ENCODE measurements at places on chromosomes 13 and 19.
A peak's percentile ranks its signal among the peaks of the same experiment; 100 is the strongest.

DNA sequence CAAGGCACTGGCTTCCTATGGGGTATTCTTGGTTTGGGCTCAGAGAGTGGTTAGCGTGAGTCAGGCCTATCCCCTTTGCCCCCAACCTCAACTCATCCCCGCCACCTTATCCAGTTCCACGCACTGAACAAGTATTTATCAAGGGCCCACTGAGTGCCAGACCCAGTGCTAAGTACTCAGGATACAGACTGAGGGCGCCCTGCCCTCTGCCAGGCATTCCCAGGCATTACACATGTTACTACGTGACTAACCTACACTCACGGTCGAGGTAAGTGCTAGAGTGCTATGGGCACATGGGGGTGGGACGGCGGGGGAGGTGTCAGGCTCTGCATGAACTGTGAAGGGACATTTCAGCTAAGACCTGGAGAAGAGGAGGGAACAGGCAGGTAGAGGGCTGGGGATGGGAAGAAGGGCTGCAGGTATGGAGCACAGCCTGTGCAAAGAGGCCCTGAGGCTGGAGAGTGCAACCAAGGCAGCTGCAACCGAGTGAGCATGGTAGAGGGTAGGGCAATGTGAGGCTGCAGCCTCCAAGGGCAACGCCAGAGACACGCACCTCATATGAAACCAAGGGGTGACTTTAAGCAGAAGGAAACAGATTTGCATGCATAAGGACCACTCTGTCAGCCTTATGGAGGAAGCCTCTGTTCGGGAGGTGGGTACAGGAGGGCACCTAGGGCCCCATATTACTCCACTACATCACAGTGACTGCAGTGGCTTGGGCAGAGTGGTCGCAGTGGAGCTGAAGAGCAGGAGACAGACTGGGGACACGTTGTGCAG, 22.5 kb downstream of the DHRS12 start:
- no peak for DNase-seq

GRCh38 chr13:36966404-36966803, 32.7 kb downstream of the ALG5 start:
- DNase-seq = no peak

- no peak for DNase-seq
These were observed 11.2 kb downstream of the CYP4F22 start for GRCh38 chr19:15519433-15519976.

DNA sequence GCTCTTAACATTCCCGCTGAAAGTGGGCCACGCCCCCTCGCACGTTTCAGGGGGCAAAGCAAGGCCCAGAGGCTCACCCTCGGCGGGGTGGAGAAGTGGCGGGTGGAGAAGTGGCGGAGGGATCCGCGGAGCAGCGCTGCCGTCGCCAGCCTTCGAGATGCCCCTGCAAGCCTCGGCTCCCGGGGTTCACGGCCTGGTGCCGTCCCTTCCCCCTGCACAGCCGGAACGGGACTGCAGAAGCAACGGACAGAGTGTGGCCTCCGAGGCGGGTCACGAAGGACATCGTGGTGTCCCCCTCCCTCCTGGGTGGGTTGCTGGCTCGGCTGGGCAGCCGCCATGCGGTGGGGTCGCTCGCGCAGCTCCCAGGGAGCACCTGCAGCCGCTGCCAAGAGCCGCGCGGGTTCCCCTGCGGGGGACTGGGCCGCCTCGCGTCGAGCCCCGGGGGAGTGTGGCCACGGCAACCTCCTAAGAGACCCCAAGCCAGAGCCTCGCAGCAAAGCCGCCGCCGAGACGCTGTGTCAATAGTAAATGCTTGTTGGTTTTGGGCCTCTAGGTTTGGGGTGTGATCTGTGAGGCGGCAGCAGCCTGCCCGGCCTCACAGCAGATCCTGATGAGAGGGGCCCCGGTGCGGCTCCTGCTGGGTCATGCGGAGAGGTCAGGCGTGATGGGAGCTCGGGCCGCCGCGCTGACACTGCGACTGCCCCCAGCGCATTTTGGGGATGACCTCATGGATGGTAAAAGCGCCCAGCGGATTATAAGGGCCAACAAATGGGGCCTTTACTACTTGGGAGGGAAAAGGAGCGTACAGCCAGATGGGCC, 5.5 kb downstream of the TPGS1 start:
- no peak for DNase-seq

DNA sequence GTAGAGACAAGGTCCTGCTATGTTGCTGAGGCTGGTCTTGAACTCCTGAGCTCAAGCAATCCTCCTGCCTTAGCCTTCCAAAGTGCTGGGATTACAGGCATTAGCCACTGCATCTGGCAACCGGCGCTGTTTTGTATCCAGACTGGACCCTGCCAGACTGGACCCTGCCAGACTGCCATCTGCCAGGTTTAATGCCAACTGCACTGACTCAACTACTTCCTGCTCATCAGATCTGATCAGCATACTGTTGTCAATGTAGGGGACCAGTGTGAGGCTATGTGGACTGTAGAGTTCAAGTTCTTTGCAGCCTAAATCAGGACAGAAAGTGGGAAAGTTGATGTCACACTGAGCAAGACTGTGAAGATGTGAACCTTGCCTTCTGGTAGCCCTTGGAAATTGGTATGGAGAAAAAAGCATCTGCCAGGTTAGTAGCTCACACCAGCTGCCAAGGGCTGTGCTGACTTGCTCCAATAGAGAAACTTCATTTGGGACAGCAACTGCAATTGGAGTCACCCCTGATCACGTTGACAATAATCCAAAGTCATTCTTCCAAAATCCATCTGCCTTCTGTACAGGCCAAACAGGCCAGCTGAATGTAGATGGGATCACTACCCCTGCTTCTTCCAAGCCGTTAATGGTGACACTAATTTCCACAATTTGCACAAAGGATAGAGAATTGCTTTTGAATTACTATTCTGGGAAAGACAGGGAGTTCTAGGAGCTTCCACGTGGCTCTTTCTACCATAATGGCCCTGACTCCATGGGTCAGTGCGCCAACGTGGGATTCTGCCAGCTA, 36.8 kb upstream of the ATP1A3 start:
- no peak for DNase-seq

GRCh38 chr19:56076498-56076897, 44.6 kb downstream of the ZNF787 start:
- DNase-seq = peak; percentile 58

- no peak for DNase-seq
These were observed 110.2 kb upstream of the GJB6 start for GRCh38 chr13:20342311-20342710.

DNA sequence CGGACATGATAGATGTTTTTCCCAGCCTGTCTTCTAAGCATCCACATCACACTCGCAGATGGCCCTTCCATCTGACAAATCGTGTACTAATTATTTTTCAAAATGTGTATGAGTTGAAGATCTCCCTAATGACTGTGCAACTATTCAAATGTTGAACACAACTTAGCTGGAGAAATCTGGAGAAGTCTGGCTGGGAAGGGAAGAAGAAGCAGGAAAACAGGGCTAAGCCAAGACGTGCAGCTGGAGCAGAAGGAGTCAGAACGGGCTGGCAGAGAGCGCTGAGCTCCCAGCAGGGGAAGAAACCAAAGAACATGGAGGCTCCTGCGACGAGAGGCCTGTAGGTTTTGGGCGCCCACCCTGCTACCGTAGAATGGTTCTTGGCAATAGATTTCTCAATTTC, 13.2 kb upstream of the LATS2 start:
- DNase-seq = peak; percentile 81

- DNase-seq = no peak
These were observed 132.0 kb downstream of the FOXO1 start for GRCh38 chr13:40534456-40534855.

GRCh38 chr19:13942023-13942684, 3.9 kb upstream of the PODNL1 start:
- no peak for DNase-seq

GRCh38 chr13:23848646-23849141, 40.5 kb downstream of the MIPEP start:
- no peak for DNase-seq

GRCh38 chr19:13952931-13953531, 722 bp downstream of the DCAF15 start:
- no peak for DNase-seq

DNA sequence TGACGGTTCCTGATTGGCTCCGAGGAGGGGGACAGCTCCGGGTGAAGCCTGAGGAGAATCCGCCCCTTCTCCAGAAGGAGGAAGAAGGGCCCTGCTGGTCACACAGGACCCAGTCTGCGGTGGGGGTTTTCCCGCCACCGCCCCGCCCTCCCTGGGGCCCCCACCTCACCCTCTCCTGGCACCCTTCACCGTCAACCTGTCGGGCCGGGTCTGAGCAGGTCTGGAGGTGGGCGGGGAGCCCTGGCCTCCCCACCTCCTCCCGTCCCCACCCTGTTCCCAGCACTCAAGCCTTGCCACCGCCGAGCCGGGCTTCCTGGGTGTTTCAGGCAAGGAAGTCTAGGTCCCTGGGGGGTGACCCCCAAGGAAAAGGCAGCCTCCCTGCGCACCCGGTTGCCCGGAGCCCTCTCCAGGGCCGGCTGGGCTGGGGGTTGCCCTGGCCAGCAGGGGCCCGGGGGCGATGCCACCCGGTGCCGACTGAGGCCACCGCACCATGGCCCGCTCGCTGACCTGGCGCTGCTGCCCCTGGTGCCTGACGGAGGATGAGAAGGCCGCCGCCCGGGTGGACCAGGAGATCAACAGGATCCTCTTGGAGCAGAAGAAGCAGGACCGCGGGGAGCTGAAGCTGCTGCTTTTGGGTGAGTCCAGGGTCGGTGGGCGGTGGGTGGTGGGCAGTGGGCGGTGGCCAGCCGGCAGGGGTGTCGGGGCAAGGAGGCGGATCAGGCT, at the start of gene GNA15:
GNA15 (plus strand) TSS at position 73 of the 723 bp plus-strand sequence; CDS start at position 491, 418 bp downstream.
- no peak for DNase-seq

DNA sequence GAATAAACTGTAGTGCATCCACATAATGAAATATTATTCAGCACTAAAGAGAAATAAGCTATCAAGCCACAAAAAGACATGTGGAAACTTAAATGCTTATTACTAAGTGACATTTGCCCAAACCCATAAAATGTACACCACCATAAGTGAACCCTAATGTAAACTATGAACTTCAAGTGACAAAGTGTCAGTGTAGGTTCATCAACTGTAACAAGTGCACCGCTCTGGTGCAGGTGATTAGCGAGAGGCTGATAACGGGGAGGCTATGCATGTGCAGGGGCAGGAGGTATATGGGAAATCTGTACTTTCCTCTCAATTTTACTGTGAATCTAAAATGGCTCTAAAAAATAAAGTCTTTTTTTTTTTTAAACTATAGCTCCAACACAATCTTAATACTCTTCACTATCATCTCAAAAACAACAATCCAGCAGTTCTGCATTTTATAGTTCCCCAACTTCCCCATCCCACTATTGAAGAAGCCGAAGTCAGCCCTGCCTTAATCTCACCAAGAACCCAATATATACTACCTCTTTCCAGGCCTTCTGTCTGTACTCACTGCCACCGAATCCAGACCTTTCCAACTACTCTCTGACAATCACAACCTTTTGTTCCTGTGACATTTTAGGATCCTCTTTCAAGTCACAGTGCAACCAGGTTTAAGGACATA, 22.6 kb downstream of the ELF1 start:
- DNase-seq = no peak

DNA sequence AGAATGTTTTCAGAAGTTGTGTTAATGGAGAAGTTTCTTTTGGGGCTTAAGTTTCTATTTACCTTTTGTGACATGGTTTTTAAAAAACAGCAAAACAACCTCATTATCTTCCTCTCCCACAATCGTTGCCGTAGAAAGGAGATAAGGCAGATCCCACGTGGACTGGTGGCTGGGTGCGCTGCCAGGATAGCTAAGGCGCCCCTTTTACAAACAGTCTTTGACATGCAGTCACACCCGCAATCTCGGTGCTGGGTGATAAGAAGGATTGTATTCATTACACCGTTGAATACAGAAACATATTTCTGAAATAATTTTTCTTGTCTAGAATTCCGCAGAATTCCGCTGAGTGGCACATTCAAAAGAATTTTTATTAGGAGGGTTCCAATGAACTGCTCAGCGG, 271.1 kb downstream of the UQCRFS1 start:
- no peak for DNase-seq

GRCh38 chr13:112873851-112874750, 94.9 kb upstream of the MCF2L start:
- peak; percentile 77 for DNase-seq

DNA sequence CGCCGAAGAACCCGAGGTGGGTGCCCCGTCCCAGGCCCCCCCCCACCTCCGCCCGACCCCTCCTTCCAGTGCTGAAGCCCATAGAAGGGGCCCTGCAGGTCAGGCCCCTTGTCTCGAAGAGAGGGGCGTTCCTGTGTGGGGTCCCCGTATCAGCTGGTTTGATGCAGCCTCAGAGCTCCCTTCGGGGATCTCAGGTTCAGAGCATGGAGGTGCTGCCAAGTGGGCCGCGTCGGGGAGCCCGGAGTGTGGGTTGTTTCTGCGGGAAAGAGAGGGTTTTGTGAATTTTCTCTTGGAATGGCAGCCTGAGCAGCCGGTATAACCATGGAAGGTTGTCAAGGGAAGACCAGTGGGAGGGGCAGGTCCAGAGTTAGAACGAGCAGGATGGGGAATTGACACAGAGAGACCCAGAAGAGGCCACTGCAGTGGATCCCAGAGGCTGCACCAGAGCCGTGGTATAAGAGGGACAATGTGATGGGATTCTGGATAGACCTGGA, 384 bp downstream of the TRAPPC2B start:
- peak; percentile 31 for DNase-seq

DNA sequence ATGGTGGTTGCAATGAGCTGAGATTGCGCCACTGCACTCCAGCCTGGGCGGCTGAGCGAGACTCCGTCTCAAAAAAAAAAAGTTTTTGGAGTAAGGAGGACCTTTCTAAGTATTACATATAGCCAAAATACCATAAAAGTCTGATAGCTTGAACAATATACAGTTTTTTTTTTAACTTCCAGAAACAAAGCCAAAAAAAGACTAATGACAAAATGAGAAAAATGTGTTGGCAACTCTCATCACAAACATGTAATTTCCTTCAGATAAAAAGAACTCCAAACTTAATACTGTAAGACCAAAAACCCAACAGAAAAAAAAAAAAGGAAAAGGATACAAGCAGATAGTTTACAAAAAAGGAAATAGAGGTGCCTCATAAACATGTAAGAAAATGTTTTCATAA, 68.2 kb upstream of the MED4 start:
- no peak for DNase-seq

GRCh38 chr19:55225415-55225958, 3.1 kb downstream of the TMEM86B start:
- DNase-seq = no peak

DNA sequence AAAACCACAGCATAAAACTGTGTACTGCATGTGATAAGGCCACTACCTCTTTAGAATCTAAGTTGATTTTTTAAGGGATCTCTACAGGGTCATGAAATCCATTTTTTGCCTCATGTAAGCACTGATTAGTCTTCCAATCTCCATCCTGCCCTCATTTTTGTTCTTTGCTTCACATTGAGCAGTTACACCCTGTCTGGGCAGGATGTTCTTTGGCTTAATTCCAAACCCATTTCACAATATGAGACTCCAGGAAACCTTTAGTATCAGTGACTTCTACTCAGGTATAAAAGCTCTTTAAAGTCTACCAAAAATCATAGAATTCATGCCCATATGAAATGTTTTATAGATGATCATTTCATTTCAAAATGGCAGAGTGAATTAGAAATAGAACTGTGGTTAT, 592.6 kb downstream of the TBC1D4 start:
- no peak for DNase-seq

DNA sequence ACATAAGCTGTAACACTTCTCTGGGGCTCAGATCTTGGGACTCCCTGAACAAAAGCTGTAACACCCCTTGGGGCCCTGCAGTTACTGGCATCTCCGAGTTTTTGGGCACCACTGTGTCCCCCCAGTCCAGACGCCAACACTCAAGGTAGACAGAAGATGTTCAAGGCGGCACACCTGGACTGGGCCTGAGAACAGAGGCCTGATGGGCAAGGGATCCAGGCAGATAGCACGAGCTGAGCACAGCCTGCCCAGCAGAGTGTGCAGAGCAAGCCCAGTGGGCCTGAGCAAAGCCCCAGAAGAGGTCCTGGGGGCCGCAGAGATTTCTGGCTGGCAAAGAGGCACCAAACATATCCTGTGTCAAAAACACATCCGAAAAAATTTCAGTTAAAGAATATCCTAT, 1163.3 kb upstream of the PRR20A start:
- no peak for DNase-seq

All from muscle of arm (tissue), 14 donors.